NCI-H446 treated with DMSO at 0.1 percent for 48 hours (cell line): ENCODE measurements at places on chromosomes 4 and X.

DNA sequence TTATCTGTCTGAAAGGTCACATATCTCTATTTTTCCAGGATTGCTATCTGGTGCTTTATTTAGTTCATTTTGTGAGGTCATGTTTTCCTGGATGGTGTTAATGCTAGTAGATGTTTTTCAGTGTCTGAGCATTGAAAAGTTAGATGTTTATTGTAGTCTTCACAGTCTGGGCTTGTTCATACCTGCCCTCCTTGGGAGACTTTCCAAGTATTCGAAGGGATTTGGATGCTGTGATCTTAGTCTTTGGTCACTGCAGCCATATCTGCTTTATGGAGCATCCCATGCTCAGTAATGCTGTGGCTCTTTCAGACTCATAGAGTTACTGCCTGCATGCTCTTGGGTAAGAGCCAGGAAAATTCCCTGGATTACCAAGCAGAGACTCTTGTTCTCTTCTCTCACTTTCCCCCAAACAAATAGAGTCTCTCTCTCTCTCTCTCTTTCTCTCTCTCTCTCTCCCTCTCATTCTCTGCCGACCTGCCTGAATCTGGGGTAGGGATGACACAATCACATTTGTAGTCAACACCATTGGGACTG is 130.0 kb downstream of the AR start:
- no peak for DNase-seq

GRCh38 chrX:137194164-137194563 is 160.4 kb upstream of the GPR101 start:
- no peak for DNase-seq

GRCh38 chrX:134622056-134622812 is 36.0 kb downstream of the PLAC1 start:
- DNase-seq, result peak; percentile 31

GRCh38 chrX:30653415-30654131 is at the start of gene GK:
GK (plus strand) TSS chrX:30653423; CDS start chrX:30653538, 115 bp downstream.
- no peak for DNase-seq

GRCh38 chrX:24799565-24799964 is 105.8 kb downstream of the POLA1 start:
- no peak for DNase-seq

- no peak for DNase-seq
Observed at GRCh38 chr4:139789096-139789654, 123.6 kb downstream of the MGST2 start.

DNA sequence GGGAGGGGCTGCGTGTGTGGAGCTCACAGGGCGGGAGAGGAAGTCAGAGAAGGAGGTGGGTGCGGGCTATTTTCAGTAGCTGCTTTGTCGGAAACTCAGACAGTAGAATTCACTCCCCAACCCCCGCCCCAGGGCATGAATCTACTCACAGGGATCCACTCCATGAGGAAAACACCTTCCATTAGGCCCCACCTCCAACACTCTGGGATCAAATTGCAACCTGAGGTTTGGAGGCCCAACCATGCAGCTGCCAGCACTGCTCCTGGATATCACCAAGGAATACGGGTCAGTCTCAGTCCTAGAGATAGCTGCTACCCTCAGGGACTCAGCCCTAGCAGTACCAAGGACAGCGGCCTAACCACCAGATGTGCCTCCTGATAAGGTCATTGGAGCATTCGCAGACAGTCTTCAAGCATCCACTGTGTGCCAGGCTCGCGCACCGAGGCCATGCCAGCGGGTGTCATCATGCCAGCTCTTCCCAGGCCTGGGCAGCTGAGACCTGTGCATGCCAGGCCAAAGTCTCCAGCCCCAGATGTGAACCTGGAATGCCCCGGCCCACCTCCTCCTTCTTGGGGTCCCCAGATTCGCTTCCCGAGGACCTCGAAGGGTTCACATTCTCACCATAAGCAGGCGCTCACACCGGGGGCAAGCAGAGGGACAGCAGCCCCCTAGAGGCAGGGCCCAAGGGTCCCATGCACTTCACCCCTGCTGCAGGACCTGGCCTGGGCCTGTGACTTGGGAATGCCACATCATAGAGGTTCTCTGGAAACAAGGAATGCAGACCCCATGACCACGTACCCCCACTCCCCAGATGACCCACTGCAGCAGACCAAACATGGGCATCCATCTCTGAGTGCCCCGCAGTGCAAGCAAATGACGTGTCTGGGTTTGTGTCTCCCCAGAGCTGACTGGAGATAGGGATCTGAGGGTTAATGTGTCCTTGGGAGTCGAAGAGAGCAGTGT is 102.3 kb downstream of the ADRA2C start:
- DNase-seq, result no peak

DNA sequence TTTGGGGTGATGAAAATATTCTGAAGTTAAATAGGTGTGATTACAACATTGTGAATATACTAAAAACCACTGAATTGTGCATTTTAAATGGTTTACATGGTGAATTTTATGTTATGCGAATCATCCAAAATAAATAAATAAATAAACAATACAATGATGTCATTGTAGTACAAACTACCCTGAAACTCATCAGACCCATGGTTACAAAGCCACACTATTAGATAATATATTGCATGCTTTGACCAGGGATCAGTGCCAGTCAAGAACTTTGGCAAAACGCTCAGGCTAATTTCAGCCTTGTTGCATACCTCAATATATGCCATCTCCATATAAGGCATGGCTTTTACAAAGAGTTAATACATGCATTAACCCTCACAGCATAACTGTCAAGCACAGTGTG is 45.5 kb upstream of the XIAP start:
- no peak for DNase-seq

DNA sequence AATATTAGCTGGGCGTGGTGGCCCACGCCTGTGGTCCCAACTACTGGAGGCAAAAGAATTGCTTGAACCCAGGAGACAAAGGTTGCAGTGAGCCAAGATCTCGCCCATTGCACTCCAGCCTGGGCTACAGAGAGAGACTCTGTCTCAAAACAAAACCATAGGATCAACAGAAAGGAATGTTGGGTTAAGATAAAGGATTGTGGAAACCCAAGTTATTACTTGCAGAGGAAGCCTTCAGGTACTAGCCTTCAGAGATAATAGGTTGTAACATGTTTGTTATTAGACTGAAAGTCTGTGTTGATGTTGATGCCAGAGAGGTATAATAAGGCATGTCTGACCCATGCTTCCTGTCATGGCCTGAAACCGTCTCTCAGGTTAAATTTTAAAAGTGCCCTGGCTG is 16.9 kb downstream of the SSX5 start:
- no peak for DNase-seq

GRCh38 chrX:46354481-46354880 is 190.7 kb downstream of the ZNF674 start:
- no peak for DNase-seq

- DNase-seq, result no peak
Observed at GRCh38 chr4:98720871-98721480, 62.6 kb upstream of the TSPAN5 start.

GRCh38 chr4:38330321-38330720 is 333.7 kb upstream of the KLF3 start:
- no peak for DNase-seq

- DNase-seq, result no peak
Observed at GRCh38 chr4:53804719-53805118, 213.4 kb upstream of the LNX1 start.

- DNase-seq, result no peak
Observed at GRCh38 chr4:5955201-5955821, 62.4 kb upstream of the CRMP1 start.

DNA sequence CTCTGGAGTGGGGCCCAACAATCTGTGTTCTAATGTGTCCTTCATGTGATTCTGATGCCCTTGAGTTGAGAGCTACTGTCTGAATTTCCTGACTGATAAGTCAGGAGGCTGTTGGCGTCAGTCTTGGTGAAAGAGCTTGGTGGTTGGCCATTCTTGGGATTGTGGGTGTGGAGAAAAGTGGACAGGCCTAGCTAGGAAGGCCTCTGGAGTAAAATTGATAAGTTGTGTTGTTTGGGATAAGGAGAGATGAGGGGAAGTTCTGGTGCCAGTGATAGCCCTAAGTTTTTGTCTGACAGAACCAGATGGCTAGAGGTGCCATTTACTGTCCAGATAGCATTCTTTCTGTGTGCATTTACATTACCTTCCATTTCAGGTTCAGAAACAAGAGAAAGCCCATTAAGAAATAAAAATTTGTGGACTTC is 11.7 kb downstream of the NSD2 start:
- DNase-seq, result no peak

DNA sequence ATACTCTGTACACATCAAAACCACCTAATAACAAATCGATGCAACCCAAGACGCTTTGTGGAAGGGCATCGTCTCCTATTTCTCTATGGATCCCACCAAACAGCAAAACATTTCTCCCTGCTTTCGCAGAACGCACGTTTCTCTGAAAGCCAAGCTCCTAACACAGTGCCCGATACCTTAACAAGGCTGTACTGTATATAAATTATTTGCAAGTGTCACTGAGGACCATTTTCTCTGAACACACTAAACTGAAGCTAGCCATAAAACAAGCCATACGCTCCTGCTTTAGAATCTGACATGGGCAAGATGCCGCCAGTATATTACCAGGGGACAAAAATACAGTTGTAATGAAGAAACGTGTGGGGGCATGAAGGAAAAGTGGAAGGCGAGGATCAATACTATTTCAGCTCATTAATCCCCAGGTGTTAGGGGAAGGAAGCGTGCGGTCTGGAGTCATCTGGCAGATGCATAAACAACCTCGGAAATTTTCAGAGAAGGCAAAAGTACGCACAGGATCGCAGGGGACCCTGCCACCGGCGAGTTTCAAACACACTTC is 703 bp downstream of the KCNIP4 start:
- DNase-seq, result no peak
